ENCODE measurements at places on chromosomes 3 and 15.

DNA sequence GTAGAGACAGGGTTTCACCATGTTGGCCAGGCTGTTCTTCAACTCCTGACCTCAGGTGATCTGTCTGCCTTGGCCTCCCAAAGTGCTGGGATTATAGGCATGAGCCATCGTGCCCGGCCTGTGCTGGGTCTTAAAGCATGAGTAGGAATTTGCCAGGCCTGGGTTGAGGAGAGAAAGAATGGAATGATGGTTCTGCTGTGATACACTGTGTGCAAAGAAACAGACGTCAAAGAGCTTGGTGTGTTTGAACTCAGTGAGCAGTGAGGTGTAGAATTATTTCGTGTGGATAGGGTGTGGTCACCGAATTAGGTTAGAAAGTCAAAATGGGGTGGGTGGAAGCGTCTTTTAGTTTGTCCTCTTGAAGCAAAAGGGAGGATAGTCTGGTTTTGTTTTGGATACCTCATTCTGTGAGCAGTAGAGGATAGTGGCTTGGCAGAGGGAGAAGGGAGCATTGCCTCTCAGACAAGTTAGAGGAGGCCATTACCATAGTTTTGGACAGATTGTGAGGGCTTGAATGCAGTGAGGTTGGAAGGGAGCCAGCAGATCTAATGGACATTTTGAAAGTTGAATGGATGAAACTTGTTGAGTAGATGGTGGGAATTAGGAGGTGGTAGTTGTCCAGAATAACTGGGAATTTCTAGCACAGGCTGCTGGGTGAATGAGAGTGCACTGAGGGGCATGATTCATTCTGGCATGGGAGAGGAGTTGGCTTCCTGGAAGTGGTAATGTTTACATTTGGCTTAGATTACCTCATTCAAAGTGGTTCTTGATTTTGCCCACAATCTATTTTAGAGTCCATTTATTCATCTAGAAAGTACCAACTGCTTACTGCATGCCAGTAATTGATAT is 27.2 kb downstream of the AKAP13 start:
- DNase-seq: peak; percentile 91

DNA sequence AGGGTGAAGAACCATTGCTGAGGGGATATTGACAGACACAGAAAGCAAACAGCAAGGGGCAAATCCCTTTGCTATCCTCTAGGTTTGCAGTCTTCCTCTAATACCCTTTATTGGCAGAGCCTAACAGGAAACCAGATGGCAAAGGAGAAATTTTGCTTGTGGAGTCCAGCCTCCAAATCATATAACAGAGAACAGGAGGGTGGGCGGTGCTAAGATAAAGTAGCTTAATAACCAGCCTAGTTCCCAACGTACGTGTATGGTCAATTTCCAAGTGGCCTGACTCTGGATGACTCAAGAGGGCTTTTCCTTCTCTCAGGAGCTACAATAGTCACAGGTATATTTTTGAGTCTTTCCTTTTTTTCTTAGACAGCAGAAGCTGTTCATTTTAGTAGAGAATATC is 404.5 kb downstream of the PDCD6IP start:
- no peak for DNase-seq

DNA sequence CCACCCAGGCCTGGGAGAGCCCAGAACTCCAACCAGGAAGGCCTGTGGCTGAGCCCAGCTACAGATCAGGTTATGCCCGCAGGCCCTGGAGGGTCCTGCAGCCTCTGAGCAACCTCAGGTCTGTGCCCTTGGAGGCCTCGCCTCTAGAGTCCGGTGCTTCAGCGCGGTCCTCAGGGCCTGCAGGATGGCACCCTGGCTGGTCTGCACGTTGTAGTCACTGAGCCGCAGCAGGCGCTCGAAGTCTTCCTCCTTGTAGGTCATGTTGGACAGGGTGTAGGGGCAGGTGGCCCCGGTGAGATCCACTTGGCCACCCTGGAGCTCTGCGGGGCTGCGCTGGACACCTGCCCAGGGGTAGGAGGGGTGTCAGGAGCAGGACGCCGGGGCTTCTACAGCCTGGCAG is 25.8 kb downstream of the PLA2G4D start:
- DNase-seq: no peak

DNA sequence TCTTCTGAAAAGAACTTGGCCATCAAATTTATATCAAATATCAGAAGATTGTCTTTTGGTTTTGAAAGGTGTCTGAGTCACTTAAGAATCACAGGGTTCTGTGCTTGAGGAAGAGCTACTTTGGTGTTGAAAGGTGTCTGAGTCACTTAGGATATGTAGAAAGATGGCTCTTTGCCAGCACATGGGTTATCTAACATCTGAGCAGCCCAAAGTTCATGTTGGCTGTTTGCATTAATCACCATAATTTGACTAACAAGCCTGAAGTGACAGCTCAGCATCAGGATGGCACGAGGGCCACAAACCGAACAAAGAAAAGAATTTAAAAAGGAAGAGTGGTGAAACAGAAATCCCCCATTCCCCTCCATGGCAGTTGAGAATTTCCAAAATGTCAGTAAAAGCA is 190.5 kb upstream of the CMC1 start:
- DNase-seq: peak; percentile 21

DNA sequence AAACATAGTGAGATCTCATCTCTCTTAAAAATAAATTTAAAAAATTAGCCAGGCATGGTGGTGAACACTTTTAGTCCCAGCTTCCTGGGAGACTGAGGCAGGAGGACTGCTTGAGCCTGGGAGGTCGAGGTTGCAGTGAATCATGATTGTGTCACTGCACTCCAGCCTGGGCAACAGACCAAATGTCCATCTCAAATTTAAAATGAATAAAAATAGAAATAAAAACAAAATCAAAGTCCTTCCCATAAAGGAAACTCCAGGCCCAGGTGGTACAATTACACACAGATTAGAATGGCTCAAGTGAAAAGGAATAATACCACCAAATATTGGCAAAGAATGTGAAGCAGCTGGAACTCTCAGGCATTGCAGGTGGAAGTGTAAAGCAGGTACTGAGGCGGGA is 19.3 kb upstream of the ATP10A start:
- no peak for DNase-seq

DNA sequence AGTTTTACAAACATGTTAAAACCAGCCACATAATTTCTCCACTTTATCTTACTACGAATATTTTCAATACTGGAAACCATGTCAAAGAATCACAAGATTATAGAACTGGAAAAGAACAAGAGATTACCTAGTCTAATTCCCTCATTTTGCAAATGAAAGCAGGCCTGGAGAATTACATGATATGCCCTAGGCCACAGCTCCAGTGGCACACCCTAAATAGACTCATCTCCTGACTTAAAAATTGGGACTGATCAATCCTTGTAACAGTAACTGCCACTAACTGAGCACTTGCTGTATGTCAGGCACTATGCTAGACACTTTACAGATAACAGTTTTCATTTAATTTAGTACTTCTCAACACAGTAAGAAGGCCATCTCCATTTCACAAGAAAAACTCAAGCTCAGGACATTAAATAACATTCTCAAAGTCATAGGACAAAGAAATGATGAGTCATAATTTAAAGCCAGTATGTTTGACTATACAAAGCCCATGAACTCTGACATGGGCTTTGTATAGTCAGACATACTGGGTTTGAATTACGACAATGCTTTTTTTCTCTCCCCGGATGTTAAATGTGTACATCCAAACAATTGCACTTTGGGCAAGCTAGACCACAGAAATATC is 9.4 kb downstream of the IGSF11 start:
- DNase-seq: no peak

DNA sequence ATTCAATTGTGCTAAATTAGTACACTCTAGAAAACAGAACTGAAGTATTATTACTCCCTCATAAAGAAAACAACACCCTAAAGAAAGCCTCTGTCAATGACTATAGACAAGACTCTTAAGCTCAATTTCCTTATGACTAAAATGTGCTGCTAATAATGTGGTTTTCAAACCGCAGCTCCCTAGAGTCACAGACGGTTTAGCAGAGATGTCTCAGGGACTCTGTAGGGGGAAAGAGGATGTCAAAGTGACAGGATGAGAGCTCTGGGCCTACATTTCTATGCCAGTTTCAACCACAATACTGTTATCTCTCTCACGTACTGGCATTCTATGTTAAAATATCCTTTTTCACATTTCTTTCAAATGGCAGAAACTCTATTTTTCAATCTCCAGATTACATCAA is 37.6 kb upstream of the WDR49 start:
- DNase-seq: no peak

DNA sequence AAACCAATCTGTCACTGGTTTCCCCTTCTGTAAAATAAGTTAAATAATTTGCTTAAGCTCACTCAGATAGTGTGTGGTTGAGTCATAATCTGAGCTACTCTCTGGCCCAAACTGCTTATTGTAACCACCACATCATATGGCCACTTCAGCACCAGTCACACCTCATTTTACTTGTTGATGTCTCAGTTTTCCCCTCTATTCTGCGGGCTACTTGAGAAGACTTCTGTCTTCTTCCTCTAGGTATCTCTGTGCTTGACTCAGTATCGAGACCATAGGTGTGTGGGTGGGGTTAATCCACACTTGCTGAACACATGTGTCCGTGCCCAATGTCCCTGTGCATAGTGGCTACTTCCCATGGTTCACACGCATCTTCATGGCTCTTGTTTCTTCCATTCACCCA is 32.9 kb downstream of the CRYGS start:
- DNase-seq: no peak

GRCh38 chr15:52109559-52110451 is 2.8 kb downstream of the BCL2L10 start:
- no peak for DNase-seq

DNA sequence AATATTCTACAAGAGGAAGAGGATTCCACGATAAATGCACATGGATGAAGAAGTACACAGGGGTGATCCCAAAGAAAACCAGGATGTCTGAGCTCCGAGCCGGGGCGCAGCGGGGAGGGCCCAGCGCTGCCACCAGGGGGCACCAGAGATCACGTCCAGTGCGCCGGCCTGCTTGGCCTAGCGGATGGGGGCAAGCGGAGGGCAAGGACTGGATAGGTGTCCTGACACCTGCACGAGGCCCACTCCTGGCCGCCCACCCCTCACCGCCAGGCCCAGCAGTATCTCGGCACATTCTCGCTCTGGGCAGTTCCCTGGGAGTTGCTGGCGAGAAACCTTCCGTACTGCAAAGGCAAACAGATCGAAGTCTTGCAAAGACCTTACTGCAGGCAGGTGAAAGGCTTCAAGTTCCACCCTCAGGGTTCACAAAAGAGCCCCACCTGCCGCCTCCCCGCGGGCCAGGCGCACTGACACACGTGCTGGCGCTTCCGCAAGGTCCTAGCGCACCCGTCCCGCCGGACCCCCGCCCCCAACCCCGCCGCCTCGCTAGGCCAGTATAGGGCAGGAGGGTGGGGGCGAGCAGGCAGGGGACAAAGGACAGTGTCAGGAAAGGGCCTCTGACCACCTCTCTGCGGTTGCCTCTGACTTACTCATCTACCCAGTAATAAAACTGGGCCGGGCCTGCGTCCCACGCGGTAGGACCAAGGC is 3.3 kb downstream of the ANKRD63 start:
- no peak for DNase-seq

- DNase-seq: peak; percentile 45
These were observed 356.0 kb downstream of the ZPLD1 start for GRCh38 chr3:102790747-102791325.

DNA sequence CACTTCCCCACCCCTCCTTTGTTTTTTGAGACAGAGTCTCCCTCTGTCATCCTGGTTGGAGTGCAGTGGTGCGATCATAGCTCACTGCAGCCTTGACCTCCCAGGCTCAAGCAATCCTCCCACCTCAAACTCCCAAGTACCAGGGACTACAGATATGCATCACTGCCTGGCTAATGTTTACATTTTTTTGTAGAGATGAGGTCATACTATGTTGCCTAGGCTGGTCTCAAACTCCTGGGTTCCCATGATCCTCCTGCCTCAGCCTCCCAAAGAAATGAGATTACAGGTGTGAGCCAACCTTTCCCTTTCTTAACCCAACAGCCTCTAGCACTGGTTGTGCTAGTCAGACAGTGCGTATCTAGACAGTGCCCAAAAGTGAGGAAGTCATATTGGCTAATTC is 6.4 kb upstream of the GATM start:
- no peak for DNase-seq

DNA sequence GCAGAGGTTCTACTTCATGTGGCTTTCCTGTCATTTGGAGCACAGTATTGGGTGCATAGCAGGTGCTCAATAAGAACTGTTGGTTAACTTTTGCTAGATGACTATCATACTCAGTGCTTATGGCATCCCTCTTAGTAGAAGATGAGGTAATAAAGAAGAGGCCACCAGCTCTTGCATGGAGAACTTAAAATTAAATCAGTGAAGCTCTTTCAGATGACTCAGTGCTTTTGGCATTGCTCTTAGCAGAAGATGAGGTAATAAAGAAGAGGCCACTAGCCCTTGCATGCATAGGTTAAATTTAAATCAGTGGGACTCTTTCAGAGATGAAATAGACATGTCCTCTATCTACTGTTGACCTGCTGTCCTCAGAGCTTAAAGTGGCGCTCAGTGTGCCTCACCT is 109.4 kb upstream of the FGF7 start:
- DNase-seq: peak; percentile 92

- no peak for DNase-seq
These were observed 2.7 kb downstream of the ABHD14A start for GRCh38 chr3:51977446-51978142.

- peak; percentile 95 for DNase-seq
These were observed at the start of gene TRNT1 for GRCh38 chr3:3126477-3127431. Gene TRNT1 (plus strand): TSS chr3:3126940. CDS start chr3:3129041, 2,101 bp downstream.

DNA sequence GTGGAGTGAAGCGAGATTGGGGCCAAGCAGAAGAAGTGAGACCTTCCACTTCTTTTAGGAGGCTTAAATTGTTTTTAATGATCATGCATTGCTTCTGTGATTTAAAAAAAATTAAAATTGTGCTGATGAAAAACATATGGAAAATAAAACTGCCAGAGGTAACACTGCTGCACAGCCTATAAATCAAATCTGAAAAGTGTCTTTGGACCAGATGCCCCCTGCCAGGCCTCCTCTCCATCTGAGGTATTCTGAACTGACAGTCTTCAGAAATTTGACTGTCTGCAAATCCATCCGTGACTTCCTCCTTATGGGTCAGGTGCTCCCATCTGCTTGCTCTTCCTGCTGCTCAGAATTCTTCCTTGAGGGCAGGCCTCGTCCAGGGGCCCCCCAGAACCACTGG is 108.5 kb upstream of the NR2E3 start:
- DNase-seq: no peak

GRCh38 chr15:91861223-91861622 is 7.7 kb downstream of the SLCO3A1 start:
- DNase-seq: no peak

DNA sequence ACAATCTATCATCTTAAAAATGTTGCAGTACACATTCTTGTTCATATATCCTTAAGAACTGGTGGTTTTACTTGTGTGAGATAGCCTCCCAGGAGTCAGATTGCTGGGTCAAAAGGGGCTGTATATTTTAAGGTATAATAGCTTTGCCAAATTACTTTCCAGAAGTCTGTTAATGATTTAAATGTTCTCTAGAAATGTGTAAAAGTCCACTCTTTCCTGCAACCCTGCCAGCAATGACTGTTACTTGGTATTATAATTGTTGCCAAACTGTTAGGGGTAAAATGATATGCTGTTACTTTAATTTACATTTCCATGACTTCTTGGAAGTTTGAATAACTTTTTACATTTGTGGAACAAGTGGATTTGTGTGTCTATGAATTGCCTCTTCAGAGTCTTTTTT is 170.8 kb downstream of the SLC9A9 start:
- no peak for DNase-seq

GRCh38 chr3:177730814-177731213 is 533.5 kb upstream of the TBL1XR1 start:
- peak; percentile 65 for DNase-seq

GRCh38 chr15:58148633-58149445 is 10.7 kb downstream of the AQP9 start:
- DNase-seq: no peak

- no peak for DNase-seq
These were observed 37.2 kb downstream of the PXK start for GRCh38 chr3:58369876-58370275.

GRCh38 chr3:42708611-42709151 is 6.1 kb upstream of the HHATL start:
- no peak for DNase-seq

Data from iris pigment epithelial cell (primary cell).